Karpas-422 (cell line): ENCODE measurements at places on chromosomes 3 and 15. TPM values are rescaled to one million over a fixed set of nuclear protein-coding genes. Genes with fewer than 3 reads are reported as not detected.

GOLGA6L7 gene
- not detected in 2 replicates for total RNA-seq

CD86 gene
- total RNA-seq, result 8.5 and 24.4 TPM in 2 replicates

GNAT1 gene
- total RNA-seq, result not detected in 2 replicates

EPHB3 gene
- total RNA-seq, result not detected in 2 replicates

ANKRD63 gene
- total RNA-seq, result not detected in 2 replicates

PRICKLE2 gene
- 0.11 TPM in 1 of 2 replicates, not detected in the other for total RNA-seq

DNA sequence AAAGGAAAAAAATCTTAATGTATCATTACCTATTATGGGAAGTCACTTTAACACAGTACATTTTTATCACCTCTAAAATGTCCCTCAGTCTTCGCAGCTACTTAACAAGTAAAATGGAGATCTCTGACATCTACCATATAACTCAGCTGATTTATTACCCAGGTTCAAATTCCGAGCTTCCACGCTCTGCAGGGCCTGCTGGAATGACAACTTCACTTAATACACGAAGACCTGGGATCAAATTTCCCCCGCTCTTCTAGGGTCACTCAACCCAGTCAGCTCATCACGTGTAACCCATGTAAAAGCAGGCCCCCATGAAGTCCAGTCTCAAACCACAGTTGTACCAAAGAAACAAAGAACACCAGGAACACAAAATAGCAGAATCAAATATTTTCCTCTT, 44.2 kb upstream of the ACP3 start:
- no peak for DNase-seq
- H3K4me3 ChIP-seq, result no peak overlapping the region
- no peaks in the 10 kb centered on the region; the same call in 1 of the 2 replicates for H3K27me3 ChIP-seq
- H3K36me3 ChIP-seq, result no peaks in the 10 kb centered on the region
- H3K4me1 ChIP-seq, result no peaks in the 10 kb centered on the region

DNA sequence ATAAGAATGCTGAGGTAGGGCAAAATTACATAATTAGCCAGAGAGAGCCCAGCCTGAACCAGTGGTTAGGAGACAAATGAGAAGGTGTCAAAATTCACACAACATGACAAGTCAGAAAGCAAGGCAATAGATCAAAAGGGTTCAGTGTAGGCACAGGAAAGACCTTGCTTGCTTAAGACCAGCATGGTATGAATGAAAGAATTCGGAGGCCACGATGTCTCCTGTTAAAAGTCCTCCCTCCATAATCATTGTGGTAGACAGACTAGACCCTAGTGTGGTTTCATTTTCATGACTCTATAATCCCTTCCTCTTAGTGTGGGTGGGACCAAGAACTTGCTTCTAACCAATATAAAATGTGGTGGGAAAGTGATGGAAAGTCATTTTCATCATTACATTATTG, 98.7 kb upstream of the ANKRD28 start:
- H3K27me3 ChIP-seq, result no peaks in the 10 kb centered on the region
- H3K36me3 ChIP-seq, result no peaks in the 10 kb centered on the region
- DNase-seq, result no peak
- peaks cover 10% of the 10 kb centered on the region for H3K4me1 ChIP-seq

- H3K36me3 ChIP-seq, result no peaks in the 10 kb centered on the region
- H3K4me1 ChIP-seq, result no peaks in the 10 kb centered on the region
- no peak overlapping the region for H3K4me3 ChIP-seq
- H3K27ac ChIP-seq, result no peak overlapping the region
- no peak for DNase-seq
- no peaks in the 10 kb centered on the region for H3K27me3 ChIP-seq
These were observed 1.4 kb upstream of the CRABP1 start for GRCh38 chr15:78338781-78339180.

DNA sequence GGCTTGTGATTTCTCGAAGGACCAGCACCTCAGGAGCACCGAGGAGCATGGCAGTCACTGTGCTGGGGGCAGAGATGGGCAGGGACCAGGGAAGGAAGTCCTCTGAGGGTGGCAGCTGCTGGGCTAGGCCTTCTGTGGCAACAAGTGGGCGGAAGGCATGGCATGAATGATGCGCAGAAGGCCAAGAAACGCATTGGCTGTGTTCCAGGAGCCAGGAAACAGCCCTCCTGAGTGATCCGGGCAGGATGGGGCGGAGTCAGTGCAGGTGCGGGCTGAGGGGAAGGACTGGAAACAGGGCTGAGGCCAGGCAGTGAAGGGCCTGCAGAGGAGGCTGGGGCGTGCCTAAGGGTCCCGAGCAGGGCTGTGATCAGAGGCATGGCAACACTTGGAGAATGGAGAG, 23.6 kb downstream of the MRPS11 start:
- H3K4me1 ChIP-seq, result no peaks in the 10 kb centered on the region
- no peak overlapping the region for H3K27ac ChIP-seq
- no peak overlapping the region for H3K4me3 ChIP-seq
- no peaks in the 10 kb centered on the region for H3K27me3 ChIP-seq
- no peaks in the 10 kb centered on the region for H3K36me3 ChIP-seq

- H3K36me3 ChIP-seq, result no peaks in the 10 kb centered on the region
- no peak for DNase-seq
- H3K27me3 ChIP-seq, result peaks cover 3% of the 10 kb centered on the region; the same call in 1 of the 2 replicates
- H3K4me1 ChIP-seq, result no peaks in the 10 kb centered on the region
These were observed 6.7 kb upstream of the LTF start for GRCh38 chr3:46471371-46471914.

DNA sequence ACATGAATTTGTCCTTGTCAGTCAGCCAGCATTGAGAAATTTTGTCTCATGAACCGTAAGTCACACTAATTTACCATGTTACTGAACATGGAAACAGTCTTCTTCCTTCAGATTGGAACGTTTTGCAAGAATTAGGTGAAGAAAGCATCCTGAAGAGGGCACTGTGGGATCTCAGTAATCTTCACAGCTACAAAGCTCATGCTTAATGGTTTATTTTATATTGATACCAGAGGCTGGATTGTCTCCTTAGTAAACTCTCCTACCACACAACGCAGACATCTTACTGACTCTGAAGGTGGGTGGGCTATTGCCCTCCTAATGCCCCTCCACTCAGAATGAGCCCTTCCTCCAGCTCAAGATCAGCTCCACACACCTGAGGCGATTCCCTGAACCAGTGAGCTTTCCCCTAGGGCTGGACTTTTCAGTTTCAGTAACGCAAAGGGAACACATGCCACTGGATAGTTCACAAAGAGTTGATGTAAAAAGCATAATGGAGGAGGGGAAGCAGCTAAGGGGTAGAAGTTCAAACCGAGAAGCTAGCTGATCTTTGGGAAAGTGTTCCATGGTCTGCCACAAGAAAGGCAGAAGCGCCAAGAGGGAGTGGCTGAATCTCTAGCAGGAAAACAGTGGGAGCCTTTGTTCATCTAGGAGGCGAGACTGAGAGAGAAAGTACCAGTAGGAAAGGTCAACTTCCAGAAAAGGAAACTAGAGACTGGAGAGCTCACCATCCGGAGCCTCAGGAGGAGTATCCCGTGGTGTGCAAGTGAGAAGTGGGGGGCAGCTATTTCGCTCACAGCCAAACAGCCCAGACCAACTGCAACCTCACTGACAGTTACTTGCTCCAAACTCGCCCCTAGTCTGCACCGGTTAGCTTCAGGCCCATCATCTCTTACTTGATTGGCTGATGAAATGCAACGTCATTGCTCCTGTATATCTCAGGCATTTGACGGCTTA, at the start of gene SLC9C1:
Gene SLC9C1, minus strand, starts transcription at position 849 of the 954 bp plus-strand sequence. CDS start 7,425 bp downstream, outside the sequence.
- H3K4me3 ChIP-seq, result peak within 1 kb of the TSS; percentile 68
- peak within 1 kb of the TSS; percentile 43 for H3K27ac ChIP-seq
- no peaks in the 10 kb centered on the region for H3K27me3 ChIP-seq
- H3K36me3 ChIP-seq, result no peaks in the 10 kb centered on the region
- peaks cover 40% of the 10 kb centered on the region for H3K4me1 ChIP-seq
- peak; percentile 82 for DNase-seq

GRCh38 chr15:63908991-63909390, 75.2 kb upstream of the HERC1 start:
- H3K27ac ChIP-seq, result no peak overlapping the region; the same call in 1 of the 2 replicates
- no peak for DNase-seq
- no peak overlapping the region for H3K4me3 ChIP-seq
- H3K36me3 ChIP-seq, result no peaks in the 10 kb centered on the region
- H3K4me1 ChIP-seq, result peaks cover 47% of the 10 kb centered on the region

DNA sequence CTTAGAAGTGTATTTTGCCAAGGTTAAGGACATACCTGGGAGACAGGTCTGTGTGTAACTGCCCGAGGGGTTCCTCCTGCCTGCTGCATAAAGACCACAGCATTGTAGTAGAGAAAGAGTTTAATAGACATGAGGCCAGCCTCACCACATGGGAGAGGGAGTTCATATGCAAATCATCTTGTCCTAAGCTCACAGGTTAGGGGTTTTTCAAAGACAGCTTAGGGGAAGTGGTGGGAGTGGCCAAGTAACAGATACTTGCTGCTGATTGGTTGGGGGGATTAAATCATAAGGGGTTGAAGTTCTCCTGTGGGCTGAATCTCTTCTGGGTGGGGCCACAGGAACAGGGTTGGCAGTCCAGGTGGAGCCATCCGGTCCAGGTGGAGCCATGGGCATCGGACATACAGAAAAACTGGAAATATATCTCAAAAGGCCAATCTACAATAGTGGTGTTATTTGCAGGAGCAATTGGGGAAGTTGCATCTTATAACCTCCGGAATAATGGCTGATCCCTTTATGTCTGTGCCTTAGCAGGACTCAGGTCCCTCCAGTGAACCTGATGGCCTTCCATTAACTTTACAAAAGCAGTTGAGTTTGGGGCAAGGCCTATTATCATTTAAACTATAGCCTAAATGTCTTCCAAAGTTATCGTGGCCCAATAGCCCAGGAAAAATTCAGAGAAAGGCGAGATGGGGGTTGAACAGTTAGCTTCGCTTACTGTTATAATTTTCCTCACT, 86.0 kb upstream of the MFGE8 start:
- DNase-seq, result peak; percentile 60
- no peaks in the 10 kb centered on the region for H3K36me3 ChIP-seq
- H3K4me3 ChIP-seq, result no peak overlapping the region
- no peaks in the 10 kb centered on the region for H3K4me1 ChIP-seq
- no peaks in the 10 kb centered on the region for H3K27me3 ChIP-seq
- H3K27ac ChIP-seq, result no peak overlapping the region

DNA sequence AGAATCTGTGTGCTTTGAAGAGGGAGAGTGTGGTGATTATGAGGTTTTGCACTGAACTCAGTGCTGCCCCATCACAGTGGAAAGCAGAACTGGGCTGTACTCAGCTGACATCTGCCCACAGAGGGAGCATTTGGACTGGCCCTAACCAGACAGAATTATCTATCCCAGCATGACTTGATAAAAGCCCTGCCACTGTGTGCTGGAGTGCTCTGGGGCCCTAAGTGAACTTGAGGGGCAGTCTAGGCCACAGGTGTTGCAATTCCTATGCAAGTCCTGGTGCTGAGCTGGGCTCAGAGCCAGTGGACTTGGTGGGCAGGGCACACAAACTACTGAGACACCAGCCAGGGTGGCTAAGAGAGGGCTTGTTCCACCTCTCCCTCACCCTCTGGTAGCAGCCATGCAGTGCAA, 269.2 kb upstream of the CTNNB1 start:
- no peak overlapping the region for H3K4me3 ChIP-seq
- DNase-seq, result no peak
- no peaks in the 10 kb centered on the region for H3K27me3 ChIP-seq
- H3K4me1 ChIP-seq, result no peaks in the 10 kb centered on the region
- no peaks in the 10 kb centered on the region for H3K36me3 ChIP-seq

DNA sequence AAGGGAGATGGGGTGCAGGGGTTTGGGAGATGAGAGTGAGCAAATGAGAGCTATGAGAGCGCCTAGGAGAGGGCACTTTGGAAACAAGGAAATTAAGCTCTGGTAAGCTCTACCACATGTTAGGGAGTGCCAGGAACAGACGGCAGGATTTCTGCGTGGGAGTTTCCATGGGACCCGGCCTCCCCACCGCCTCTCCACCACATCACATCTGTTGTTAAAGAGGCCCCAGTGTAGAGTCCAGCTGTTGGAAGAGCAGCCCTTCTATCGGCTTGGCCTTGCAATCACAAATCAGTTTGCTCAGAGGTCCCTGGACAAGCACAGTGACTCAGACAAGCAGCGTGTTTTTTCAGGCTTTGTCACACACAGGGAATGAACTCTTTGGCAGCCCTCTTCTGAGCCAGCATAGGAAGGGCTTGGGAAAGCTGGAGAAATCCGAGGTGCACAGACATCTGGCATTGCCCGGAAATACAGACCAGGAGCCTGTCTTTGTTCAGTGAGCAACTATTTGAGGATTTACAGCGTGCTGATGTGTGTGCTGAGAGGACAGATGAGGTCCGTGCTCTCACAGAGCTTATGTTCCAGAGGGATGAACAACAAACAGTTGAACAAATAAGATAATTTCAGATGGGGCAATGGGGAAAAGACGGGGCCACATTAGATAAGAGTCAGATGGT, 370.6 kb upstream of the PROK2 start:
- no peak overlapping the region for H3K4me3 ChIP-seq
- DNase-seq, result no peak
- no peak overlapping the region for H3K27ac ChIP-seq
- H3K27me3 ChIP-seq, result no peaks in the 10 kb centered on the region
- peaks cover 22% of the 10 kb centered on the region for H3K4me1 ChIP-seq
- H3K36me3 ChIP-seq, result no peaks in the 10 kb centered on the region

DNA sequence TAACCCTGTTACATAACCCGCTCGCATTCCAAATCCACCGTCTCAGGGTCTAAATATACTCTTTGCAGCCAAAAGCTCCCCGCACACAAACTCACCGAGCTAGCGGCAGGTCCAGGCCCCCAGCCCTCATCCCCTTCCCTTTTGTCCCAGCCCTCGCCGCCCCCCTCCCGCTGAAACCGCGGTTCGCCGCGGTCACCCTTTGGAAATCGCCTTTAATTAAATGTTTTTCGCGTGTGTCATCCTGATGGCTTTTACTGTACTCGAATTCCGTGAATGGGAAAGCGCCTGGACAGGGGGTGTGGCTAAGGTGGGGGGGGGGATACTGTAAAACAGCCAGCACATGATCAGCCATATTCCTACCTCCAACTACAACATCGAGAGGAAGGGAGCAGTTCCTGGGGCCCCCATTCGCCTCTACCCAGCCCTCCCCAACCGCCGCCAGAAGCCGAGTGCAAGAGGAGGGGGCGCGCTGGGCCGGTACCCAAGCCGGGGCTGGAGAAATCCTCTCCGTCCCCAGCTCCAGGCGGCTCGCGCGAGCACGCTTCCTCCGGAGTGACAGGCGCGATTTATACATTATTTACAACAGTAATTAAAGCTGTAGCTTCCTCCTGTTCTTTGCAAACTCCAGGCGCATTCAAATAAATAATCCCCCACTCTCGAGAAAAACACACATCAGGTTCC, 1.7 kb downstream of the RORA start:
- H3K27ac ChIP-seq, result no peak overlapping the region
- no peak overlapping the region for H3K4me3 ChIP-seq
- no peaks in the 10 kb centered on the region for H3K4me1 ChIP-seq
- H3K27me3 ChIP-seq, result no peaks in the 10 kb centered on the region

DNA sequence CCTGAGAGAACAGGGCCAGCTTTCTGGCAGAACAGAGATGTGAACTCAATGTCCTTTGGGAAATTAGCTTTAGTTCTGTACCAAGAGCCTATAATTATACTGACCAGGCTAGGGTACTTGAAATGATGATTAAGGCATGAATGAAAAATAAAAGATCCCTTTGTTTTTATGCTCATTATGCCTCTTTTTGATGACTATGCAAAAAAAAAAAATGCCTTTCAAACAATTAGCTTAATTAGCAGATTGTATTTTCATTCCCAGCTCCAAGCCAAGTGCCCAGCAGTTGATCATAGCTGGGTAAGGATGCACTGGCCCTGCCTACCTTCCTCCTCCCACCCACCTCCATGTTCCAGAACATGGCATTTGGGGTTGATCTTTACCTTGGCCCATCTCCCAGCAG, 56.8 kb downstream of the LYZL4 start:
- no peaks in the 10 kb centered on the region for H3K36me3 ChIP-seq
- H3K4me1 ChIP-seq, result no peaks in the 10 kb centered on the region
- no peak overlapping the region for H3K27ac ChIP-seq
- no peak for DNase-seq
- H3K4me3 ChIP-seq, result no peak overlapping the region

GRCh38 chr3:13002398-13003124, 70.7 kb downstream of the IQSEC1 start:
- no peak for DNase-seq
- no peak overlapping the region for H3K4me3 ChIP-seq
